ENCODE measurements at places on chromosomes 16 and 17. TPM values are rescaled to one million over a fixed set of nuclear protein-coding genes. Genes with fewer than 3 reads are reported as not detected.
A peak's percentile ranks its signal among the peaks of the same experiment; 100 is the strongest.

DNA sequence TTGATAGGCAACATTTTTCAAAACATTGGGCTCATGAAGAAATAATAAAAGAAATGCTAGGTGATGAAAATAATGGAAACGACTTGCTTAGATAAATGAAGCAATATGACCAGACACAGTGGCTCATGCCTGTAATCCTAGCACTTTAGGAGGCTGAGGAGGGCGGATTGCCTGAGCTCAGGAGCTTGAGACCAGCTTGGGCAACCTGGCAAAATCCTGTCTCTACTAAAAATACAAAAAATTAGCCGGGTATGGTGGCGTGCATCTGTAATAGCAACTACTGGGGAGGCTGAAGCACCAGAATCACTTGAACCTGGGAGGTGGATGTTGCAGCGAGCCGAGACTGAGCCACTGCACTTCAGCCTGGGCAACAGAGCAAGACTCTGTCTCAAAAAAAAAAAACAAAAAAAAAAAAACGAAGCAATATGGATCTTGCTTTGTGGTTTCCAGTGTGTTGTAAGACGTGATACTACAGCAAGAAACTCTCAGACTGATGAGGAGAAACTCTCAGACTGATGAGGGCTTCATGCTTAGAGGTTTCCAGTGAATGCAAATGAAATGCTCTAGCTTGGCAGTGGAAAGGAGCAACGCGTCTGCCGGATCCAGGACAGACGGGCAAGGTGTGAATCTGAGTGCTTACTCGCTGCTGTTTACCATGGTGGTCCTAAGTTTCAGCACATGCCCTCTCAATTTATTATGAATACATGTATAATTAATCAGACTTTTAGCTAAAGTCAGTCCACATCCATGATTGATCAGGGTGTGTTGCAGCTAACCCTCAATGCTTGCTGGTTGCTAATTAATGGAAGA lies 11.5 kb upstream of the IGF2BP1 start:
- no peak for DNase-seq

The SEZ6L2 gene
- total RNA-seq: 10.7 TPM

The TMEM106A gene
- 17.9 TPM for total RNA-seq

DNA sequence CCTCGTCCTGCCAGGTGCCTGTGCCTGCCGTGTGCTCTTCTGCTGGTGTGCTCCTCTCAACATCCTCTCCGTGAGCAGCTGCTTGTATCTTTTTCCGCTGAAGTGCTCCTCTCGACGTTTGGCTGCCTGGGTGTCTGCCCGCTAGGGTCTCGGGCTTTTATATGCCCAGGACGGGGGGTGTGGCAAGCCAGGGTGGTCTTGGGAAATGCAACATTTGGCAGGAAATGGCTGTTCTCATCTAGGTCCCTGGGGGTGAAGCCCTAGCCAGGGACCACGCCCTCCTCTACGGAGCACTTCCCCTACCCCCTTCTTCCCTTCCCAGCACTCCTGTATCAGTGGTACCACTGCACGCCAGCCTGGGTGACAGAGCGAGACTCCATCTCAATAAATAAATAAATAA lies 49.4 kb downstream of the IQCK start:
- no peak for DNase-seq

DNA sequence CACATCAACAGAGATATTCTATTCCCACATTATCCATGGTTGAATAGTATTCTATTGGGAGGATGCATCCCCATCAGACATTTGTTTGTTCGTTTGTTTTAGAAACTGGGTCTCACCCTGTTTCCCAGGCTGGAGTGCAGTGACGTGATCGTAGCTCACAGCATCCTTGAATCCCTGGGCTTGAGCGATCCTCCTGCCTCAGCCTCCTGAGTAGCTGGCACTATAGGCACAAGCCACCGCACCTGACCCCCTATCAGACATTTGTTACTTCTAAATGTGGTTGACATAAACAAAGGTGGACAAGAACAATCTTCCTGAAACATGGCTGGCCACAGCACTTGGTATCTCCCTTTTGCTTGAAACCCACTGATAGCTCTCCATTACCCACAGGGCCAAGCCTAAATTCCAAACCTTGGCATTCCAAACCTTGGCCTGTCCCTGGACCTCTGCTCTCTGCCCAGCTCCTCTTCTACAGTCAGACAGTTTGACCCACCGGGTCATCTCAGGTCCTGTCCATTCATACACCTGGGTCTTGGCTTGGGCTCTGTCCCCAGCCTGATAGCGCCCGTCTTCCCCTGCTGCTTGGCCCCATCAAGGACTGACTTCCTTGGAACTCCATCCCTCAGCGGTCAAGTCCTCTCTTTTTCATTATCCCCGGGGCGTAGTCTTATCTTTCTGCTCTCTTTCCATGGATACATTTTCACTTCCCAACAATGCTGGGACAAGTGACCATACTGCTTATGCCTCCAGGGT lies 1.5 kb upstream of the PRR29 start:
- peak; percentile 29 for DNase-seq

GRCh38 chr17:77782201-77782600 lies 176.3 kb upstream of the TNRC6C start:
- DNase-seq: no peak

The TBX4 gene
- total RNA-seq: 22.3 TPM

The MPV17L gene
- total RNA-seq: 1.4 TPM

- no peak for DNase-seq
These were observed 11.6 kb downstream of the TOM1L2 start for GRCh38 chr17:17960500-17961030.

GRCh38 chr16:81688182-81688581 lies 90.9 kb upstream of the PLCG2 start:
- DNase-seq: no peak

Measured in lower lobe of right lung (tissue), 2 donors.